Activated T-cell treated with anti-CD3 and anti-CD28 coated beads, Interleukin-2, amount 50 U/mL, for 72 hours (primary cell): ENCODE measurements at places on chromosomes 7 and 10. TPM values are rescaled to one million over a fixed set of nuclear protein-coding genes. Genes with fewer than 3 reads are reported as not detected.

The CLDN12 gene
- 5.5 TPM for total RNA-seq

The GPR146 gene
- total RNA-seq, result 2.7 TPM

The TRPV6 gene
- not detected for total RNA-seq

DNA sequence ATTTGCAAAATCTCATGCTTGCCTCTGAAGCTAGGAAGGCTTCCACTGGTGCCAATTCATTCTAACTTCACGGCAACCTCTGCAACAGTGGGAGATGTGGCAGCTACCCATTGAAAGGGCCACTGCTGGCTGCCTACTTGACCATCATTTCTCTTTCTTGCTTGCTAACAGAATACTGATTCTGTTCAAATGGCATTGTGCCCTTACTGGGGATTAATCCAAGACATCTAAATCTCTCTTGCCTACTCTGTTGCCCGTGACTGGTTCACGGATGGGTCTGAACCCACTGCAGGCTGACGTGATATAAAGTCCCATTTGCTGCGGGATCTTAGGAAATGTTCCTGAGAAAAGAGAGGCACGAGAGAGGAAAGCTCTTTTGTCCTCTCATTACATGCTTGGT is 51.3 kb upstream of the GSDME start:
- H3K4me3 ChIP-seq, result no peak overlapping the region
- no peak for DNase-seq
- H3K36me3 ChIP-seq, result peaks cover 9% of the 10 kb centered on the region

GRCh38 chr10:119316729-119317097 is 109.3 kb downstream of the GRK5 start:
- DNase-seq, result no peak
- peaks cover 6% of the 10 kb centered on the region for H3K27me3 ChIP-seq
- H3K27ac ChIP-seq, result no peak overlapping the region
- peak overlapping the region; percentile 21 for H3K4me3 ChIP-seq
- H3K4me1 ChIP-seq, result peaks cover 80% of the 10 kb centered on the region
- H3K36me3 ChIP-seq, result no peaks in the 10 kb centered on the region

DNA sequence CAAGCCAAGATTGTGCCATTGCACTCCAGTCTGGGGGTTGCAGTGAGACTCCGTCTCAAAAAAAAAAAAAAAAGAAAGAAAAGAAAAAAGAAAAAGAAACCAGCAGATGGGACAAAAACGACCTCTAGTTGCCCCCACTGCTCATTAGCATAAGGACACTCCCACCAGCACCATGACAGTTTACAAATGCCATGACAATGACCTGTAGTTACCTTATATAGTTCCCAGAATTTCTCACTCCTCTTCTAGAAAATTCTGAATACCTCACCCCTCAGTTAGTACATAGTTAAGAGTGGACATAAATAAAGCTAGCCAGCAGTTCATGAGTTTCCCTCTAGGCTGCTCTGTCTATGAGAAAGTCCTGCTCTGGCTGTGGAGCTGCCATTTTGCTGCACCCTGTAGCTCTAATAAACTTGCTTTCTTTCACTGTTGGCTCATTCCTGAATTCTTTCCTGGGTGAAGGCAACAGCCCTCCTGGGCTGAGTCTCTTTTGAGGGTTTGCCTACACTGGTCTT is 276.8 kb upstream of the AKR1E2 start:
- peaks cover 10% of the 10 kb centered on the region for H3K4me1 ChIP-seq
- no peak for DNase-seq
- H3K27me3 ChIP-seq, result peaks cover 30% of the 10 kb centered on the region
- H3K27ac ChIP-seq, result no peak overlapping the region
- no peaks in the 10 kb centered on the region for H3K36me3 ChIP-seq
- H3K4me3 ChIP-seq, result no peak overlapping the region

DNA sequence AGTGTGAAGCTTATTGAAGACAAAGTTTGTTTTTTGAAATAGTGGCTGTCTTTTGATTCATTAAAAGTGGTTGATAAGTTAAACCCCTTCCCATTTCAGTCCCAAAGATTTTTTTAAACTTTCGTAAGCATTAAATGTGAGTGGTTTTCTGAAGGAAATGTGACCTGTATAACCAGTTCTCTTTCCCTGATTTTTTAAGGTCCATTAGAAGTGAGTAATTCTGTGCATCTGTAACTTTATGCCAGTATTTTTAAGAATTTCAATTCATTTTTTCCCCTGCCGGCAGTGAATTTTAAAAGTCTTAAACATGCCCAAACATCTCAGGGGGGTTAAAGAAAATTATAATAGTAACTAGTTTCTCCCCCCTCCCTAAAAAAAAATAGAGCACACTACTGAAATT is 254.6 kb upstream of the SP8 start:
- no peak overlapping the region for H3K27ac ChIP-seq
- DNase-seq, result no peak
- no peaks in the 10 kb centered on the region for H3K27me3 ChIP-seq
- H3K4me1 ChIP-seq, result no peaks in the 10 kb centered on the region

DNA sequence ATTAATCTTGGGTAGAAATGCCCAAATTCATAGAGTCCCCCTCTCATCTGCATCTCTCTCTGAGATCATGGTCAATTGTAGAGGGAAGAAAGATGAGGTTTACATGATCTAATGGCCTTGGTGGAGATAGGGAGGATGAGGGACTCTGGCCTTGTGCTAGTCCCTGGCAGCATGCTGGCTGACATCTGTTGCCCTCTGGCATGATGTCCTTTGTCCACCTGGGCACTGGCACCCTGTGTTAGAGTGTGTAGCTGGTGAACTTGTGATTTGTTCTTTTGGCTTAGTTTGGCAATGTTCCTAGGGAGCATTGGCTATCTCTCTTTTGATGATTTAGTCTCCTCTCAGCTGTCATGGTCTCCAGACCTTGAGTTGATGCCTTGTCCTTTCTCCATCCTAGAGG is 103.2 kb downstream of the DYNC1I1 start:
- H3K36me3 ChIP-seq, result no peaks in the 10 kb centered on the region
- no peak for DNase-seq
- H3K27me3 ChIP-seq, result peaks cover 24% of the 10 kb centered on the region
- no peak overlapping the region for H3K4me3 ChIP-seq
- no peak overlapping the region for H3K27ac ChIP-seq

- DNase-seq, result no peak
- H3K27me3 ChIP-seq, result no peaks in the 10 kb centered on the region
- H3K27ac ChIP-seq, result no peak overlapping the region
- no peaks in the 10 kb centered on the region for H3K4me1 ChIP-seq
- H3K36me3 ChIP-seq, result no peaks in the 10 kb centered on the region
These were observed 227.3 kb downstream of the GFRA1 start for GRCh38 chr10:116045366-116046356.
